ENCODE measurements at places on chromosomes 7 and 10. TPM values are rescaled to one million over a fixed set of nuclear protein-coding genes. Genes with fewer than 3 reads are reported as not detected.

Gene OR2A14
- not detected for total RNA-seq

Gene SPDYE2
- not detected for total RNA-seq

Gene GPR15LG
- 1.3 TPM for total RNA-seq

Gene MOSPD3
- total RNA-seq, result 8.8 TPM

Gene NPC1L1
- 0.33 TPM for total RNA-seq
